ENCODE measurements at places on chromosomes 3 and 15.

GRCh38 chr3:169403855-169404519 lies 259.5 kb downstream of the MECOM start:
- no peak for DNase-seq

- no peak for DNase-seq
Observed at GRCh38 chr3:159944781-159945180, 43.9 kb upstream of the IL12A start.

GRCh38 chr15:95247071-95247984 lies 1016.0 kb downstream of the MCTP2 start:
- DNase-seq = no peak

GRCh38 chr3:100963041-100963440 lies 30.2 kb downstream of the ABI3BP start:
- DNase-seq = no peak

DNA sequence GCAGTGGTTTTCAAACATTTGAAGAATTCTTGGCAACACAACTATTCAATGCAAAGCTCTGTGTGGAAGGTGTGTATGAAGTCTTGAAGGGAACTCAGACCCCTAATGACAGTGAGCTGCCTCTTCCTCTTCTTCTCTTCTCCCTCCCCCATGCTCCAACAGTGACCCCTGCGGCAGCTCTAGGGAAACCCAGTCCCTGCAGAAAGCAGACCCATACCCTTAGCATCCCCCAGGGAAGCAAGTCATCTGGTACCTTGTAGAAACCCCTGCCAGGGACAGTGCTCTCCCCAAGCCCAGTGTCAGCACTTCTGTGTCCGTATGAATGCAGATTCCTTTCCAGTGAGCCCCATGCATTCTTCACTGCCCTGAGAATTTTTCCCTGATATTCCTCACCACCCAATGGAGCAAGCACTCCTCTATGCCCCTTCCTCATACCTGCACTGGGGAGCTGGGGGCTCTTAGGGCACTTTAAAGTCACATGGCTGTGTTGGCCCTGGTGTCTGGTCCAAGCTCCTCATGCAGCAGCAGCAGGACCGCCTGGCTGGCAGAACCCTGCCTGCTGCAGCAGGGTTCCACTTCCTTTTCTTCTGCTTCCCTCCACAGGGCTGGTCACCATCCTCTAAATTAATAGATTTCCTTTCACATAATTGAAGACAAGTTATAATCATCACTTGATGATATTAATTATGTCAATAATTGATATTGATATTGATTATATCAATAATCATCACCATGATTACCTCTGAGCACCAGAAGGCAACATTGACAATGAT lies 442.5 kb downstream of the EPHB1 start:
- DNase-seq = no peak

- DNase-seq = no peak
Observed at GRCh38 chr3:143424874-143425273, 305.3 kb downstream of the CHST2 start.
